ENCODE measurements at places on chromosomes 13 and 19. TPM values are rescaled to one million over a fixed set of nuclear protein-coding genes. Genes with fewer than 3 reads are reported as not detected.

Gene LGALS4
- not detected for total RNA-seq

Gene ZNF616
- total RNA-seq = 11.3 TPM

Gene ZNF675
- 4.4 TPM for total RNA-seq

Gene NKPD1
- 0.26 TPM for total RNA-seq

Gene ZIC5
- total RNA-seq = not detected

Gene OR7G1
- not detected for total RNA-seq

Gene FCHO1
- total RNA-seq = 0.65 TPM

Gene ZNF540
- total RNA-seq = 0.72 TPM

Gene CEACAM21
- total RNA-seq = not detected

Gene SIGLEC8
- total RNA-seq = not detected

Gene HSPB6
- total RNA-seq = 161 TPM

Gene ZNF613
- 7.6 TPM for total RNA-seq

Gene CNMD
- not detected for total RNA-seq

Gene TUBA3C
- total RNA-seq = not detected

Gene MAST1
- total RNA-seq = 0.36 TPM

Gene GPR12
- total RNA-seq = not detected

Gene FPR2
- total RNA-seq = 0.07 TPM

Gene AKAP8L
- 57.9 TPM for total RNA-seq

Gene COQ8B
- total RNA-seq = 33.8 TPM

Gene LGI4
- total RNA-seq = 1.5 TPM

Gene KIR2DL3
- total RNA-seq = not detected

Gene GPR4
- 0.78 TPM for total RNA-seq

Gene PEG3
- 4.6 TPM for total RNA-seq

Gene ZNF8
- total RNA-seq = 7.6 TPM

Gene HS6ST3
- 1.4 TPM for total RNA-seq

Gene SIRT6
- total RNA-seq = 13.8 TPM

Gene SYDE1
- total RNA-seq = 42.7 TPM

Gene SIAH3
- total RNA-seq = not detected

Gene ZIM2
- not detected for total RNA-seq

Gene FFAR2
- total RNA-seq = not detected

Gene CARS2
- 54.9 TPM for total RNA-seq

Gene LIM2
- not detected for total RNA-seq

Gene SMIM24
- total RNA-seq = not detected

Gene TLE6
- 2.7 TPM for total RNA-seq

Gene IGLON5
- 0.13 TPM for total RNA-seq

Gene CGB2
- total RNA-seq = not detected

Gene FGF22
- not detected for total RNA-seq

Gene CGB1
- not detected for total RNA-seq

Gene KLK8
- total RNA-seq = not detected

Gene PLK5
- total RNA-seq = not detected

Gene MBD3L2
- not detected for total RNA-seq

Gene APBA3
- 24.4 TPM for total RNA-seq

Gene PROZ
- not detected for total RNA-seq

Gene FAM216B
- total RNA-seq = not detected

Gene ZNF20
- 5.5 TPM for total RNA-seq
